ENCODE measurements at places on chromosomes 3 and 15.
A peak's percentile ranks its signal among the peaks of the same experiment; 100 is the strongest.

GRCh38 chr3:121998030-121998580 is 23.9 kb downstream of the ILDR1 start:
- no peak for DNase-seq

DNA sequence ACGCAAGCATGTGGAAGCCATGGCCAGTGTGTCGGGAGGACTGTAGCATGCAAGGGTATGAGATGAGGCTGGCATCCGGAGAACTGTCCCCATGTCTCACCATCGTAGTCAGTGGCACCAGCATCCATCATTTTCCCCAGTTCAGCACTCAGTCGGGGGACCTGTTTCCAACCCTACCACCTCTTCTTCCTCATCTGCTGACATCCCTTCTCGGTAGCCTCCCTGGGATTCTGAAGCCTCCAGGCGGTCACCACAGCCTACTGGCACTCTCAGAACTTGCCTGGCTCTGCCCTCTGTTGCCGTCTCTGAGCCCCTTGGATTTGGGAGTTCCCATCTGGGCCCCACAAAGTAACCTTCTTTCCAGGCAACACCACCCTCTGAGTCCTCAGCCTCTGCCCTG is 131.1 kb upstream of the ABHD17C start:
- no peak for DNase-seq

GRCh38 chr3:127170814-127171213 is 22.1 kb upstream of the PRR23E start:
- DNase-seq, result no peak

DNA sequence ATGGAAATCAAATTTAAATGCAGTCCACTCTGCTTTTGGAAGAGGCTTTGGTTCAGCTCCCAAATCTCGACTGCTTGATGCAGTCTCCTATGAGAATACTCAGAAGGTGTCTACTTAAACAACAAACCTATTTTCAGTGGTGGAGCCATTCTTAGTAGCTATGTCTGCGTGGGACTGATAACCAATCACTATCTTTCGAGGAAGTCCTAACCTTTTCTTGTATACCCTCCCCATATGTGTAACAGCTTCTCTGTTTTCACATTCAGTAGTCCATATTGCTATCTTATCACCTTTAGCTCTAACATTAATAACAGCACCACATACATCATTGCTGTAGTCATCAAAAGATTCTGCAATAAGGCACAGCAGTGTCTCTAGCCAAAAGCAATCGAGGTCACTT is 333.0 kb upstream of the ATP11B start:
- DNase-seq, result no peak

- peak; percentile 91 for DNase-seq
Observed at GRCh38 chr3:63967675-63968611, 55.4 kb downstream of the PSMD6 start.

- no peak for DNase-seq
Observed at GRCh38 chr3:99895703-99896441, 78.2 kb downstream of the CMSS1 start.

GRCh38 chr15:89105147-89105546 is 16.9 kb downstream of the ABHD2 start:
- DNase-seq, result no peak

- peak; percentile 13 for DNase-seq
Observed at GRCh38 chr15:91522605-91523332, 330.7 kb upstream of the SLCO3A1 start.

- DNase-seq, result no peak
Observed at GRCh38 chr15:44458429-44458828, 31.0 kb downstream of the CTDSPL2 start.

- DNase-seq, result peak; percentile 6
Observed at GRCh38 chr3:20054549-20054987, 14.3 kb downstream of the KAT2B start.

- DNase-seq, result no peak
Observed at GRCh38 chr3:119538772-119539171, 20.6 kb downstream of the CD80 start.

DNA sequence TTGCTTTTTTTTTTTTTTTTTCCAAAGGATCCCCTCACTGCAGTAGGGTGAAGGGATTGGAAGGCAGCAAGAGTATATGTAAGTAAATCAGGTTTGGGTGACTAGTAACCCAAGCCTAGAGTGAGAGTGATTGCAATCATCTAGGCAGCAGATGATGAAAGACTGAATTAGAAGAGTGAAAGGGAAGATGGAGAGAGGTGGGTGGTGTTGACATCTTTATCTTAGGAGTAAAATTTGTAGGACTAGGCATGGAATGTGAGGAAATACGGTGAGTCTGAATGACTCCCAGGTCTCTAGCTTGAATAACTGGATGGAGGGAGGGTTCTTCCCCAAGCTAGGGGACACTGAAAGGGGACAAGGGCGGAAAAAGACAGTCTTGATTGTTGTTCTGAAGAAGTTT is 63.4 kb downstream of the TPRG1 start:
- no peak for DNase-seq

GRCh38 chr3:160874736-160875135 is 118.7 kb downstream of the PPM1L start:
- DNase-seq, result no peak

DNA sequence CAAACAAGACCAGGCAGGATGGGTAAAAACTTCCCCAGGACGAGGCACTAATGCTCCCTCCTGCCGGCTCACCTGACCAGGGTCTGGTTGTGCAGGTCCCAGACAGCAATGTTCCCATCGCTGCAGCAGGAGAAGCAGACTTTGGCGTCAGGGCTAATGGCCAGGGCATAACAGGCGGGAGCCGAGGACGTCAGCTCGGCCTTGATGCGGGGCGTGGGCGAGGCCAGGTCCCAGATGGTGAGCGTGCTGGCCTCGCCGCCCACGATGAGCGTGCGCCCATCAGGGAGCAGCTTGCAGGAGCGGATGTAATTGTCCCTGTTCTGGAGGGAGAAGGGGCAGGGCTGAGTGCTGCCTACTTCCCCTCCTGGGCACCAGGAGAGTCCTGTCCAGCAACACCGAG is 43.4 kb downstream of the TLE3 start:
- DNase-seq, result no peak

GRCh38 chr15:62766599-62766998 is 275.9 kb upstream of the TPM1 start:
- DNase-seq, result no peak

GRCh38 chr3:106251160-106251892 is 382.5 kb upstream of the CBLB start:
- DNase-seq, result no peak

DNA sequence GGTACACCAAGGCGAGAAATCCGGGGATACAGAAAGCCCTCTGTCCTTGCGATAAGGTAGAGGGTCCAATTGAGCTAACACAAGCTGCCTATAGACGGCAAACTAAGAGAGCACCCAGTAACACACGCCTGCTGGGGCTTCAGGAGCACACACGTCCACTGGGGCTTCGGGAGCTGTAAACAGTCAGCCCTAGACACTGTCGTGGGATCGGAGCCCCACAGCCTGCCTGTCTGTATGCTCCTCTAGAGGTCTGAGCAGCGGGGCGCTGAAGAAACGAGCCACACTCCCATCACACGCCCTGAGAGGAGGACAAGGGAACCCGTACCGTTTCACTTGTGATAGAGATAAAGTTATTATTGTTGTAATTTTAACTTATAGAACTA is 486 bp downstream of the SAMMSON start:
- DNase-seq, result no peak

DNA sequence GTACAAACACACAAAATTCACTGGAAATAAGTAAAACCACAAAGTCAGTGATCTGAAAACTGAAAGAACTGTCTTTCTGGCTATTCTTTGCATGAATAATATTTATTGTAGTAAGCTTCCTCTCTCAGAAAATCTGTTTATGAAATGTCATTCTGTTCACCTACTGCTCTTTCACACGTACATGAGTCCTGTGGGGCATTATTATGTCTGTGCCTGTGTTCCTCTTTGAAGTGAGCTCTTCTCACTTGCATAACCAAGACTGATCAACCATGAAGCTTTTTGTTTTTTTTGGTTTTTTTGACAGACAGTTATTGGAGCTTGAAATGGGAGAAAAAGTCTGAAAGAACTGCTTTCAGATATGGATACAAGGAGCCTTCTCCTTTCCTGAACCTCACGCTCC is 195.8 kb downstream of the PLCH1 start:
- DNase-seq, result no peak

DNA sequence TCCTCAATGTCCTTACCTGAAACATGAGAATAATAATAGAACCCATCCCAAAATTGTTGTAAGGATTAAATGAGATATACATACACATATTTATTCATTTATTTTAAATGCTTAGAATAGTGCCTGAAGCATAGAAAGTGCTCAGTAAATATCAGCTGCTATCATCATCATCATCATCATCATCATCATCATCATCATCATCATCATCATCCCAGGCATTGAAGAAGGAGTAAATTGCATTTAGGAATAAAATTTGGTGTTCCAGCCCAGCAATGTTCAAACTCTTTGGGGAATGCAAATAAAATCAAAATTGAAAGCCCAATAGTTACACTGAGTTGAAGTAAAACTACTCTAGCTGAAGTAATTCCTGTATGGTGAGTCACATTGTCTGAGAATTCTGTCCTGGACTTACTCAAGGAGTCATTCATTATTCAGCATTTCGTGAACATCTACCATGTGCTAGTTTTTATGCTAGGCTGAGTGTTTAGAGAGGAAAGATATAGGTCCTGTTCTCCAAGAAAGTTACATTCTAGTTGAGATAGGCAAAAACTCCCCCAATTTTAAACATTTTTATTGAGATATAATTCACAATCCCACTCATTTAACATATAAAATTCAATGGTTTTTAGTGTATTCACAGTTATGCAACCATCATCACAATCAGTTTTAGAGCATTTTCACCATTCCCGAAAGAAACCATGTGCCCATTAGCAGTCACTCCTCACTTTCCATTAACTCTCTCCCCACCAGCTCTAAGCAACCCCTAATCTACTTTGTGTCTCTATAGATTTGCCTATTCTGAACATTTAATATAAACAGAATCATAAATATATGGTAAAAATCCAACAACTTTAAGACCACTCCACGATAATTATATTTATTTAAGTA is 107.2 kb downstream of the FRMD5 start:
- DNase-seq, result no peak

DNA sequence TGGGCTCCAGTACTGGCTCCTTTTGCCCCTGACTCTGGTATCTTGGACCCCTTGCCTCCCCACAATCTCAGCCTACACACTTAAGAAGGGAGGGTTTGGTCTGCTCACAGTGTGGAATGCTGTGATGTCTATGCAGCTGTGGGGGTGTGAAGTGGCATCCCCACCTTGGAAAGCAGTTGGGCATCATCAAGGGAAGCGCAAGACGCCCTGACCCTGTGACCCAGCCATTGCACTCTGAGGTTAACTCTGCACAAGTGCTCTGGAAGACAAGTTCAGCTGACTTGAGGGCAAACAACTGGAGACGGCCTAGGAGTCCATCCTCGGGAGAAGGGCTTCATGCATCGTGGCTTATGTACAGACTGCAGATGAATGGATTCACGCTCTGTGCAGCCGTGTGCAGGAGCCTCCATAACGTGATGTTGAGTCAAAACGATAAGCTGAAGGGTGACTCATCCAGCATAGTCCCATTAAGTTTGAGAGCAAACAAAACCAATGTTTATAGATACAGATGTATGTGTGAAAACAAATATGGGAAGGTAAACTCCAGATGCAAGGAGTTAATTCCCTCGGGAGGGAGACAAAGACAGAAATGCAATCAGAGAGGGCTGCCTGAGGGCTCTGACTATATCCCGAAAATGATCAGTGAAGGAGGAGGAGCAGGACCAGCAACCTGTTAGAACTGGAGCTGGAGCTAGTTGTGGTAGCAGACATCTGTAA is 86.8 kb downstream of the LSM3 start:
- peak; percentile 7 for DNase-seq

DNA sequence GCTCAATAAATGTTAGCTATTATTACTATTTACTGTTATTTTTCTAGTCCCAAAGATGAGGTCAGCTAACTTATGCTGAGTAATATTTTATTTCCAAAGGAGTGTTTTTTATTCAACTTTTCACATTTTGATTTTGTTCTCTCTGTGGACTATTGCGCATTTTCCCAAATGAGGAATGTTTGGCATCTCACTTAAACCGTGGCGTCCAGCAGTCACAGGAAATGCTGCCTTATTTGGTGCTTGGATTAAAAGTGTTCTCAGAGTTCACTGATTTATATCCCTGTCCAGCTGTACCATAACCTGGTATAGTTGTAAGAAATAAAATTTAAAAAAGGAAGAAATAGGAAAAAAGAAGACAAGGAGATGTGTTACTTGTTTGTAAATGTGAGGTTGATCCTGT is 166.8 kb downstream of the THSD4 start:
- no peak for DNase-seq

DNA sequence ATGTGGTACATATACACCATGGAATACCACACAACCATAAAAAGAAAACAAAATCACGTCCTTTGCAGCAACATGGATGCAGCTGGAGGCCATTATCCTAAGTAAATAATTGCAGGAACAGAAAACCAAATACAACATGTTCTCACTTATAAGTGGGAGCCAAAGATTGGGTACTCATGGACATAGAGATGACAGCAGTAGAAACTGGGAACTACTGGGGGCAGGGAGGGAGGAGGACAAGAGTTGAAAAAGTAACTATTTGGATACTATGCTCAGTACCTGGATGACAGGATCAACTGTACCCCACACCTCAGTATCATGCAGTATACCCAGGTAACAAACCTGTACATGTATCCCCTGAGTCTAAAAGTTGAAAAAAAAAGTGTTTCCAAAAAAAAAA is 23.2 kb upstream of the ATOSA start:
- DNase-seq, result no peak

DNA sequence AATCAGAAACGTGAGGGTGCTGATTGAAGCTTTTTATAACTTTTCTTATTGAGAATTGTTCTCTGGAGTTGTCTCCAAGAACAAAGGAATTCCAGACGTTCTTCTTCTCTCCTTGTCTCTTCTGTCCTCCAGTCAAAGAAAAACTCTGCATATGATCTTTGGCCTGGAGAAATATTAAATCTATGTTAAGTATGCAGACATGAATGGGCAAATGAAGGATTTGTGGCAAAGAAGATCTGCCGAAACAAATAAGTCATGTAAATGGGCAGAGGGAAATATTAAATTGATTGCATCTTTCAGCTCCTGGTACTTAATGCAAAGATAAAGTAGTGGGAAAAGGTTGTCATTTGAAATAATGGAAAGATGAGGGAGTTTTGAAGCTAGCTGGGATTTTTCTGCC is 74.9 kb downstream of the IGF1R start:
- no peak for DNase-seq

Measured in NCI-H82 (cell line).